ENCODE measurements at places on chromosomes 4 and X. TPM values are rescaled to one million over a fixed set of nuclear protein-coding genes. Genes with fewer than 3 reads are reported as not detected.

Gene SSX1
- total RNA-seq: 0.18 TPM

Gene LONRF3
- 0.28 TPM for total RNA-seq

Gene PPEF2
- total RNA-seq: not detected

Gene CFI
- total RNA-seq: 6.9 TPM

Gene DMD
- total RNA-seq: 3.4 TPM

Gene SLC4A4
- 25.9 TPM for total RNA-seq

Gene GYPA
- total RNA-seq: not detected

Gene REST
- 19.7 TPM for total RNA-seq

Gene KCND1
- 0.28 TPM for total RNA-seq

Gene RAB9A
- total RNA-seq: 34.6 TPM

Gene NCAPG
- 2.6 TPM for total RNA-seq

Gene HTN3
- total RNA-seq: not detected

Gene CD38
- total RNA-seq: 0.14 TPM

Gene P2RY4
- total RNA-seq: 0.18 TPM

Gene H2BW2
- not detected for total RNA-seq

Gene SPP1
- total RNA-seq: 1.3 TPM

Gene NLGN3
- 0.18 TPM for total RNA-seq

Gene BTK
- not detected for total RNA-seq

Gene EFHC2
- total RNA-seq: 0.28 TPM

Gene KIT
- total RNA-seq: 0.43 TPM

Gene TMEM150C
- 0.65 TPM for total RNA-seq

Gene CAMK2D
- total RNA-seq: 92.9 TPM

Gene WDR17
- total RNA-seq: 1.6 TPM

Gene MAGEC1
- total RNA-seq: under 0.01 TPM

Gene CLDN34
- total RNA-seq: not detected

Gene FRMPD4
- total RNA-seq: 2.4 TPM

Gene DNAAF6
- not detected for total RNA-seq

Data from smooth muscle cell of bladder (primary cell).